ENCODE measurements at places on chromosomes 1 and 21.

DNA sequence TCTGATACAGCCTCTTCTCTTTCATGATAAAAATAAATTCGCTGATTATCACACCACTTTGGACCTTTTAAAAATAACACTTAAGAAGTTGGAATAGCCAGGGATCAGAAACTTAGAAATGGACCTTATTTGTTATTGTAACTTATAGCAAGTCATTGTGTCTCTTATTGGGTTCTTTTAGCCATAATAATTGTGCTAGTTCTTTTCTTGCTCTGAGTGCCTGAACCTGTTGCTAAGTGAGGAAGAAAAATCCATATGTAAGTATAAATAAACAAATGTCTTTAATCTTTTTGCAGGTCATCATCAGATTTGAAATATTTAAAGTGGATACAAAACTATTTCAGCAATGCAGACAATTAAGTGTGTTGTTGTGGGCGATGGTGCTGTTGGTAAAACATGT, 25.6 kb downstream of the CDC42 start:
- DNase-seq: no peak

DNA sequence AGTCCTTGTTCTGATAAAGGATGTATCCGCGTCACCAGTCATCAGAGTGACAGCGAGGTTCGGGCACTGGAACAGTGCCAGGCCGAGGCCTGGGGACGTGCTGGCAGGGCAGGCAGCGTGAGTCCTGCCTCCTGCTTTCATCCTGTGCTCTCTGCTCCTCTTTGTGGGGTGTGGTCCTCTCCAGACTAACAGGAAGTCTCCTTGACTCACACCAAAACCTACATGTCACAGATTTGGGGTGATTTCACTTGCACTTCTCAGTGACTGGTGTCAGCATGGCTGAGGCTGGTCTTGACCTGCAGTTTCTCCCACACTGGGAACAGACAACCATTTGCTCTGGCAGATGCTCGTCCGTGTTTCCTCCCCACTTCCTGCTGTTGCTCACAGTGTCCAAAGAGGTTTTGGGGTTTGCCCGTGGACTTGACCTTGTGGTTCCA, 8.8 kb upstream of the NLRP3 start:
- no peak for DNase-seq

- peak; percentile 63 for DNase-seq
Observed at GRCh38 chr1:79188337-79188736, 181.8 kb upstream of the ADGRL4 start.

- peak; percentile 53 for DNase-seq
Observed at GRCh38 chr21:35658242-35658641, 402.1 kb downstream of the SETD4 start.

GRCh38 chr1:234713859-234714258, 103.9 kb upstream of the IRF2BP2 start:
- no peak for DNase-seq

GRCh38 chr1:174736831-174737230, 262.9 kb upstream of the CACYBP start:
- no peak for DNase-seq

GRCh38 chr1:25476186-25477097, 45.7 kb downstream of the MACO1 start:
- peak; percentile 22 for DNase-seq

DNA sequence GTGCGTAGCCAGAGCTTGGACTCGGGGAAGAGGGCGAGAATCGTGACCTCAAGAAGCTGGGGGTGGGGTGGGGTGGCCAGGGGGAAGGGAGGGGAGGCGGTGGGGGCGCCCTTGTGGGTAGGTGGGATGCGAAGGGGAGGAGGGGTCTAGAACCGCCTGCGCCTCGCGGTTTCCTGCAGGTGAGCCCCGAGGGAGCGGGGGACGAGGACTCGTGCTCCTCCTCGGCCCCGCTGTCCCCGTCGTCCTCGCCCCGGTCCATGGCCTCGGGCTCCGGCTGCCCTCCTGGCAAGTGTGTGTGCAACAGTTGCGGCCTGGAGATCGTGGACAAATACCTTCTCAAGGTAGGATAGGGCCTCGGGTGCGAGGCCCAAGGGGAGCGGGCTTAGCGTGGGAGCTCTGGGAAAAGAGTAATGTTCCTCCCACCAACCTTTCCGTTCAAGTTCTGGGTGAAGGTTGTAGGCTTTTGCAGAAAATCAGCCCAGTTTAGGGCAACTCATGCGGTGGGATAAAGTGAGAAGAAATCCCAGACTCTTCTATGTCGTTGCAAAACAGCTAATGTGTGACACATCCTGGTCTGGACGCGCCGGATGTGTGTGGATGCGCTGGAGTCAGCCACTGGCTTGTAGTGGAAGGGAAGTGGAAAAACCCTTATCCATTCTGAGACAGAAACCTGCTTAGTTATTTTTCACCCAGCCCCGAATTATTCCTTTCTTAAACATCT, 2.9 kb downstream of the LHX8 start:
- DNase-seq: no peak

DNA sequence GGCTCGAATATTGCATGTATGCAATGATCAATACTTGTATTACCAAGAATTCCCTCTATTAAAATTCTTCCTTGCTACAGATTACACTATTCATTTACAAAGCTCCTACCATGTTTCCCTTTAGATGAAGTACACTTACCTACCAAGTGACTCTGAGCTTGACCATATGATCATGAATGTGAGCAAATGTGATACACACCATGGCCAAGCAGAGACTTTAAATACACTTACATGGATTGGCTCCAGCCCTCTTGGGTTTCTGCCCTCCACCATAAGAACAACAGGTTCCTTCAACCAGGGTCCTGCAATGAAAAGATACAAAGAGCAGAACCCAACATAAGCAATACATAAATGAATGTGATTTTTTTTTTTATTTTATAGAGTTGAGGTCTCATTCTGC, 30.0 kb downstream of the LRRC52 start:
- DNase-seq: no peak

DNA sequence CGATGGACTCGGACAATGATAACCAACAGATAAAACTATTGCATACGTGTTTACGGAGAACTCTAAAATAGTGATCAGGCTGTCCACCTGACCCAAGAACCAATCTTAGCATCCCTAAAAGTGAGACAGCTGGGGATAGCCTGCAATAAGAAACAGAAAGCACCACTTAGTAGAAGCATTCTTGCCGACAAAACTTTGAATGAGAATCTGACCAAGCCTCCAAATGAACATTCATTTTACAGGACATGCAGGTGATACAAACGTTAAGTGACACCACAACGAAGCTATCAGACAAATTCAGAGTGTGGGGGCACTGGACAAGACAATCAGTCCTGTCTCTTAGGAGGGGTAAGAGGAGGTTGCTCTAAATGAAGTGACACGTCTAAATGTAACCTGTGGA, 1.2 kb downstream of the PSMG1 start:
- DNase-seq: peak; percentile 23

DNA sequence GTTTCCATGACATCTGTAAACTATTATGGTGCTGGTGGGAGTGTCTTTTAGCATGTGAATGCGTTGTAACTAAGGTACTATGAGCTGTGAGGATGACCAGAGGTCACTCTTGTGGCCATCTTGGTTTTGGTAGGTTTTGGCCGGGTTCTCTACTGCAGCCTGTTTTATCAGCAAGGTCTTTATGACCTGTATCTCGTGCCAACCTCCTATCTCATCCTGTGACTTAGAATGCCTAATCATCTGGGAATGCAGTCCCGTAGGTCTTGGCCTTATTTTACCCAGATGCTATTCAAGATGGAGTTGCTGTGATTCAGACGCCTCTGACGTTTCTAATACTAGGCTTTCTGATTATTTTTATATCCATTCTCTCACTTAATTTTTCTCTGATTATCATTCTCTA, 9.4 kb downstream of the NCAM2 start:
- peak; percentile 7 for DNase-seq

- no peak for DNase-seq
Observed at GRCh38 chr1:15206418-15207030, 40.5 kb upstream of the FHAD1 start.

DNA sequence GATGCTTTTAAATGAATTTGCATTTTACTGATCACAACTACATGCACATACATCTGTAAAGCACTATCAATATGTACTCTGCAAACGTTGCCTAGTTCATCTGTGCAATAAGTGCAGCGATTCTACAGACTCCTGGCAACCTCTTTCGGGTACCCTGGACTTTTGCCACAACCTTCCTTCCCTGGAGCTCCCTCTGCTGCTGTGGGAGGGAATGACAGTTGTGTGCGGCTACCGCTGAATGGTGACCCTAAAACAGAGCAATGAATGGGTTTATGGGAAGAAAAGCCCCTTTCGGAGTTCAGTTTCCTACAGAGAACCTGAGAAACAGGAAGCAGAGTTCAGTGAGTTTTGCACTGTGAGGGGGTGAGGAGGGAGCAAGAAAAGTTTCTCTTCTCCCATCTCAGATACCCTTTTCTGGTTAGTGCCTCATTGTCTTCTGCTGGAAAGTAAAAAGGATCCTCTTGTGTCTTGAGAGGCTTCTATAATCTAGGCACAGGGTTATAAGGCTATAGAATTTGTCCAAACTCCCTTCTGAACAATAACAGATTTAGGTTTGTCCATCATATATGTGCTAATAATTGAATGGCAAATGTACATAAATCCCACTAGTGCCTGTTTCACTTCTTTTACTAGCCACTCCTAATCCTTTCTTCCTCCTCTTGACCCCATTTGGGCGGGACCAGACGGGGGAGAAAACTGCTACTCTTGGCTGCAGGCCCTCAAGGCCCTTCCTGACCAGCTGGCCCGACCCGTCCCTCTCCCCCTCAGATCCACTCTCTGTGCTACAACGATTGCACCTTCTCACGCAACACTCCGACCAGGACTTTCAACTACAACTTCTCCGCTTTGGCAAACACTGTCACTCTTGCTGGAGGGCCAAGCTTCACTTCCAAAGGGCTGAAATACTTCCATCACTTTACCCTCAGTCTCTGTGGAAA, 19.8 kb upstream of the SARS1 start:
- DNase-seq: peak; percentile 48

GRCh38 chr1:63475761-63476160, 47.3 kb downstream of the ITGB3BP start:
- DNase-seq: no peak

DNA sequence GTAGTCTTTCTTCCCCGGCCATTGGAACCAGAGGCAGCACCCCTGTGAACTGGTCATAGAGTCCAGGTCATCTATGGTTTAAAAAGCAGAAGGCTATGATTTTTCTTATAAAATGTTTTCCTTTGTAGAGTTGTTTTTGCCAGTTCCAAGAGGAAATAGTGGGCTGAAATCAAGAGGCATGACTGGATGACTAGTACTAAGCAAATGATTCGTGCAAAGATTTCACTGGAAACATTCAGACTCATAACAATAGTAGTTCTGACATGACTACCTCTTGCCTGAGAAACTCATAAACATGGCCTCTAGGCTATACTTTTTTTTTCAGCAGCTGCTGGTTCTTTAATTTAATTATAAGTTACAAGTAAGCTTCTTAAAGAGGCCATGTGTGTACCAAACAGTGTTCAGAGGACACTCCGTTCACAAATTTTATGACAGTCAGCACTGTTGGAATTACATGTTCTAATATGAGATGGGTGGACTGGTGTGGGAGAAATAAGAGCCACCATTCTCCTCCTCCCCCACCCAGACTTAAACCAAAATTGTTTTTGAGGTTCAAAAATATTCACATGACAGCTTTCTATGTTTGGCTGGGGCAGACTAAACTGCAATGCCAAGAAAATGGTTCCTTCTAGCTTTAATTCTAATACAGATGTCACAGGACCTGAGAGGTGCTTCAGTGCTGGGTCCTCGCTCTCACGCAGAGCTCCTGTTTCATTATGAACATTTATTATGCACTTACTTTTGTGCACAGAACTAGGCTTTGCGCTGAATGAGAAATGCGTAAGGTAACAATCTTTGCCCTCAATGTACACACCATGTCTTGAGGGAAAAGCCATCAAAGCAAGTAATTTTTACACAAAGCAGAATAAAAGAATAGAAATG, 147.5 kb downstream of the ZC3H11B start:
- peak; percentile 23 for DNase-seq

GRCh38 chr1:228151180-228151925, 1.6 kb downstream of the GJC2 start:
- no peak for DNase-seq

DNA sequence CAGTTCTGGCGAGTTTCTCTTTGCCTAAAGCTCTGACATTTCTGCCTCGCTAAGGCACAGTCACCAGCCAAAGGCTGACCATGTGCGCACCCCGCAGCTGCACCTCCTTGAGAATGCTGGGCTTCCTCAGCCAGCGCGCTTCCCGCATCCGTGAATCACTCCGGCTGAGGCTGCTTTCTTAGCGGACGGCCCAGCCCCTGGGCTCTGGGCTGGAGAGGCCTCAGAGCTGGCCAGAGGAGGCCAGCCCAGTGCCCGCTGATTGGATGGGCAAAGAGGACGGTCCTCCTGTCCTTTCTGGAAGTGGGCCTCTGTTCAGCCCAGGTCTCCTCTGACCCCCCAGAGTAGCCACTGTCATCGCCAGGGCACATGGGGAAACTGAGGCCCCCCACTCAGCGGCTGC, 56.1 kb downstream of the PRDM16 start:
- DNase-seq: no peak

GRCh38 chr1:995665-996633, 3.9 kb downstream of the HES4 start:
- no peak for DNase-seq

DNA sequence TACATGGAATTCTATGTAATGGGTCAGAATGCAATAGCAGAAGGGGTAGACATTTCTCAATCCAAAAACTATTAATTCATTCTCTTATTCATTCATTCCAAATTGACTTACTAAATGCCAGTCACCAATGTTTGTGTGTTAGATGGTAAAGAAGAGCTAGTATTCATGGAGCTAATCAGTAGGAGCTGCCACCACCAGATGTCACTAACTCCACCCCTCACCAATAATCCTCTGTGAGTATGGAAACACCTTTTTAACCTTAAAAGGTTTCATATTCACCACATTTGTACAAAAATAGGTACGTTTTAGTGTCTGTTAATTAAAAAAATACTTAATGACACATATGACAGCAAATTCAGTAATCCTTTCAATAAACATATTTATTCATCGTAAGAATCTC, 131.8 kb upstream of the PKN2 start:
- DNase-seq: no peak

DNA sequence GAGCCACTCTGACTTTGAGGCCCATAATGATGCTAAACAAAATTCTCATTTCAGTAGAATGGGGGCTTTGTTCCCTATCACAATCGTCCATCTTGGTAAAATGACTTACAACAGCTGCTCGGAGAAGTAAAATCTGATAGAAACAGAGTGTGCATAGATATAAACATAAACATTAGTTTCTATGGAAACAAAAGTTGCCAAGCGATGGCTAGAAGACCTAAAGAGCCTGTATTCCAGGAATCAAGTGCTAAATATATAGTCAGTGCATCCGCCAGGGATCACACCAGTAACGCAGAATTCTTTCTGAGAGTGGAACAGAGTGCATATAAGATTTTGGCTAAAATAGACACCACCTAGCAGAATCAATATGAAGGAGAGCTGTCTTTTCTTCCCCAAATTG, 91.2 kb upstream of the KAZN start:
- no peak for DNase-seq

GRCh38 chr1:71881611-71882010, 400.7 kb downstream of the NEGR1 start:
- no peak for DNase-seq

DNA sequence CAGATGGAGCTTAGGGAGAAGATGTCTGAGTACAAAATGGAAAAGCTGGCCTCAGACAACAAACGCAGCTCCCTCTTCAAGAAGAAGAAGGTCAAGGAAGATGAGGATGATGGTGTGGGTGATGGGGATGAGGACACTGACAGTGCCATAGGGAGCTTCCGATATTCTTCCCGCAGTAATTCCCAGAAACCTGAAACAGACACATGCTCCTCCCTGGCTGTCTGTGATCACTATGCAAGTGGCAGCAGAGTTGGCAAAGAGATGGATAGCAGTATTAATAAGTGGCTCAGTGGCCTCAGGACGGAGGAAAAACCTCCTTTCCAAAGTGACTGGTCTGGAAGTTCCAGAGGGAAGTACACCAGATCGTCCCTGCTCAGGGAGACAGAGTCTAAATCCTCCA, 33.8 kb downstream of the STYXL2 start:
- no peak for DNase-seq
